ENCODE measurements at places on chromosomes 6 and 20. TPM values are rescaled to one million over a fixed set of nuclear protein-coding genes. Genes with fewer than 3 reads are reported as not detected.

GRCh38 chr20:44423480-44423879 is 52.2 kb upstream of the TTPAL start:
- no peaks in the 10 kb centered on the region for H3K27me3 ChIP-seq
- no peaks in the 10 kb centered on the region for H3K4me1 ChIP-seq
- H3K27ac ChIP-seq, result no peak overlapping the region
- no peak overlapping the region for H3K4me3 ChIP-seq
- no peak for DNase-seq

DNA sequence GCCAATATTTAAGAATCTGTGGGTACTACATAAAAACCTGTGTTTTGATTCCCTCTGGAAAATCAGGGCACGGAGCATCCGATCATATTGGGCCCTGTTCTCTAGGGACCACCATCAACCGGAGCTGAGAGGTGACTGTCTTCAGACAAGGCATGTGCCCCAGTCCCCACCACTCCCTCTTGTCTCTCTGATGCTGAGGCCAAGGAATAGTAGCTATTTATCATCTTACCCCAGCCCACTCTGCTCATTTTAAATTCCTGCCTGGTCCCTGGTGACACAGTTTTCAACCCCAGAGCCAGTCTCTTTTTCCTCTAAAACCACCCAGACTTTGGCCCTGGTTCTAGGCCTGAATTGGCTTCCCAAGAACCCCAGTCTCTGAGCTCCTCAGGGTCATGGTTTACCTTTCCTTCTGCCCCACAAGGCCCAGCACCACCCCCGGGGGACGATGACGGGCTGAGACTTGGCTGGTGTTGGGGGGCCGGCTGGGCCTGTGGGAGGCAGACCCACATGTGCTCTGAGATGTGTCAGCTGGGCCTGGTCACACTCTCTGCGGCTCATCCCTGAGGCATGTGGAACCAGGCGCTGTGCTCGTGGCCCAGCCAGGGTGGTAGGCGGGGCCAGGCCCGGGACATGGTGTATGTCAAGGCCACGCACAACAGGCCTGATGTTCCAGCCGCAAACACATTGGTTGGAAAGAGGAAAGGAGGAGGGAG is 114.4 kb downstream of the CEBPB start:
- no peak overlapping the region for H3K4me3 ChIP-seq
- peak overlapping the region; percentile 91 for H3K27ac ChIP-seq
- no peaks in the 10 kb centered on the region for H3K27me3 ChIP-seq
- peak; percentile 99 for DNase-seq
- H3K36me3 ChIP-seq, result no peaks in the 10 kb centered on the region
- H3K4me1 ChIP-seq, result peaks cover 73% of the 10 kb centered on the region

Gene NMBR
- not detected for total RNA-seq

DNA sequence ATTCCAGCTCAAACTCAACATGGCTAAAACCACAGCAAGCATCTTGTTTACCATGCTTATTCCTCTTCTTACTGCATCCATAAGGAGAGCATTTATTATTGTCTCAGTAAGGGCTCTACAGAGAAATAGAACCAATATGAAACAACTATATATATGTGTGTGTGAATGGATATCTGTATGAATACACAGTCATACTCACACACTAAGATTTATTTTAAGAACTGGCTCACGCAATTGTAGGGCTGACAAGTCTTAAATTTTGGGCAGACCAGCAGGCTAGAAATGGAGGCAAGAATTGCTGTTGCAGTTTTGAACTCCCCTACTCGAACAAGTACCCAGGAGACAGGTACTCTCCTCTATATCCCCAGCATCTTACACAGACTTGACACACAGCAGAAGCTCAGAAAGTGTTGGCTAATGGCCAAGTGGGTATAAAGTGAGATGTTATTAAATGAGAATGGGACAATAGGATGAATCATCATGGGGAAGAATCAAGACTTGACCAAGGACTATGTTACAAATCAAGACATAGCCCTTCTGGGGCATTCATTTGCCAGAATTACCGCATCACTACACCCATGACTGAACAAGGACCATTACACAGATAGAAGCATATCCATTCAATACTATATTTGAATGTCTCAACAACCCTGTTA is 13.0 kb downstream of the ZHX3 start:
- no peak overlapping the region for H3K4me3 ChIP-seq
- no peak for DNase-seq
- no peaks in the 10 kb centered on the region for H3K36me3 ChIP-seq
- no peak overlapping the region for H3K27ac ChIP-seq
- H3K27me3 ChIP-seq, result no peaks in the 10 kb centered on the region

DNA sequence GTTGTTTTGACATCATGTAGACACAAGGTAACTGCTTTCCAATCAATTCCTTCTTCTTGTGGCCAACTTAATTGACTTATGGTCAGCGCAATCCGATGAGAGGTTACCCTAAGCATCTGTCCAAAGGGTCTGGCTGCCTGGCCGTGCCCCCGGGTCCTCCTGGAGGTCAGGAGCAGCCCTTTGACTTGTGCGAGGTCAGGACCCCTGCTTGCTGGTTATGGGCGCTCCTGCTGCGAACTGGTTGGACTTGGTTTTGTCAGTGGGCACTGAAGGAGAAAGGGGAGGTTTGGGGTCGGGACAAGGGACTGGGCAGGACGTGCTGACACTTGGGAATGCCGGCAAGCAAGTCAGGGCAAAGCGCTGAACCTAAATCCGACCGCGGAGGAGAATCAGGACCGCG is 215.6 kb downstream of the QKI start:
- no peak overlapping the region for H3K27ac ChIP-seq
- DNase-seq, result no peak
- H3K4me1 ChIP-seq, result no peaks in the 10 kb centered on the region
- H3K36me3 ChIP-seq, result no peaks in the 10 kb centered on the region
- H3K4me3 ChIP-seq, result no peak overlapping the region

- H3K27me3 ChIP-seq, result no peaks in the 10 kb centered on the region
- H3K4me3 ChIP-seq, result peak overlapping the region; percentile 93
- peak overlapping the region; percentile 95 for H3K27ac ChIP-seq
Observed at GRCh38 chr6:7108196-7108963, 619 bp downstream of the RREB1 start.

- no peak overlapping the region for H3K27ac ChIP-seq
- no peak overlapping the region for H3K4me3 ChIP-seq
- no peak for DNase-seq
- no peaks in the 10 kb centered on the region for H3K27me3 ChIP-seq
Observed at GRCh38 chr20:6802227-6802626, 34.7 kb downstream of the BMP2 start.
